ENCODE measurements at places on chromosomes 11 and 22.
A peak's percentile ranks its signal among the peaks of the same experiment; 100 is the strongest.

- no peak for DNase-seq
Measured at GRCh38 chr11:117146521-117146920, 2.4 kb downstream of the PAFAH1B2 start.

GRCh38 chr22:36668854-36669253 lies 34.7 kb downstream of the CACNG2 start:
- no peak for DNase-seq

GRCh38 chr22:46323162-46323561 lies 12.4 kb upstream of the TRMU start:
- DNase-seq = no peak

DNA sequence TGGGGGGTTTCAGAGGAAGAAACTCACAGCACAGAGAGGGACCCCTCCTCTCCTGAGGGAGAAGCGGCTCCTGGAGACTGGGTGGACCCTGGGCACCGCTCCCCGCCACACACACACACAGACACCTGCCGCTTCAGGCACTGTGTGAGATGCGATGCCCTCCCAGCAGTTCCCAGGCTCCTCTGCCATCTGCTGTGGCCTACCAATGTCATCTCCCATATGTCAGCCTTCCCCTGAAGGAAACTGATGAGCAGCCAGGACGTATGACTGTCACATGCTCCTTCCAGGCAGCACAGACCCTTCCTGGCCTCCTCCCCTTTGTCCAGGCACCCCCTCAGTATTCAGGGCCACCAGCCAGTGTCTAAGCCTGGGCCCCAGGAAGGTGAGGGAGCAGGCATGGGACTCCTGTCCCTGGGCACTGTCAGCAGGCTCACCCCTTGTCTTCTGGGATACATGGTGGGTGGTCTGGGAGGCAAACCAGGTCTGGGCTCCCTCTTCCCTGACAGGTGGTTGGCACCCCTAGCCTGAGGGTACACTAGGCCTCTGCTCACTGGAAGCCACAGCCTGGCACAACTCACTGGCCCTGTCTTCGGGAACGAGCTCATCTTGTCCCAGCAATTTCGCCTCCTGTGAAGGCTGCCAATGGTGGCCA lies 11.8 kb upstream of the BCR start:
- no peak for DNase-seq

- DNase-seq = no peak
Measured at GRCh38 chr11:61962213-61963015, 5.0 kb downstream of the FTH1 start.

DNA sequence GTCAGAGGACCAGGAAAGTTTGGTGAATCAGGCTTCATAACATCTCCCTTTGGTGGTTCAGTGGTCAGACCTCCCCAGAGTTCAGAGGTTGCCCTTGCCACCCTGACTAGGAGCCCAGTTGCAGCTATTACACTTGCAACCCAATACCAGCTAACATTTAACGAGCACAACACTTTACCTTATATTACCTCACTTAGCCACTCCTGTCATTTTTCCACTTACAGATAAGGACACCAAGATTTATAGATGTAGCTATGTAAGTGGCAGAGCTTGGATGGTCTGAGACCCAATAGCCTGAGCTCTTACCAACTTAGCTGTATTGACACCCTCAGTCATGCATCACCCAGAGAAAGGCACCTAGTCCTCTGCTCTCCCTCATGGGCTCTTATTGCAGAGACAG lies 234.7 kb downstream of the INSC start:
- DNase-seq = no peak

DNA sequence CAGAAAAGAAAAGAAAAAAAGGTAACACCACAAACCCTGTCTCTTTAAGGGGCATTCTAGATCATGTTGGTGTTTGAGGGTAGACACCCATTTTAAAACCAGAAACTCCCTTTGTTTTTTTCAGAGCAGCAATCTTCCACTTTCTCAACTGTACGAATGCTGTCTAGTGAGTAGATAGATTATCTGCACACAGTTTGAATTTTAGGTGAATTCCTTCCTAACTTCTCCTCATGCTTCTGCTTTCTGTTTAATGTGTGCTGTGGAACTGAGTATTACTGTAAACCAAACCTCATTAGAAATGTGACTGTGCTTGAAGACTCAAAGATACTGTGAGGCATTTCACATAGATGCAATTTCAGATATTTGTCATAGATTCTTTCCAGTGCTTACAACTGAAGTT lies 102.4 kb downstream of the PRMT3 start:
- no peak for DNase-seq

GRCh38 chr11:69497221-69497787 lies 15.8 kb downstream of the LINC01488 start:
- DNase-seq = peak; percentile 97

DNA sequence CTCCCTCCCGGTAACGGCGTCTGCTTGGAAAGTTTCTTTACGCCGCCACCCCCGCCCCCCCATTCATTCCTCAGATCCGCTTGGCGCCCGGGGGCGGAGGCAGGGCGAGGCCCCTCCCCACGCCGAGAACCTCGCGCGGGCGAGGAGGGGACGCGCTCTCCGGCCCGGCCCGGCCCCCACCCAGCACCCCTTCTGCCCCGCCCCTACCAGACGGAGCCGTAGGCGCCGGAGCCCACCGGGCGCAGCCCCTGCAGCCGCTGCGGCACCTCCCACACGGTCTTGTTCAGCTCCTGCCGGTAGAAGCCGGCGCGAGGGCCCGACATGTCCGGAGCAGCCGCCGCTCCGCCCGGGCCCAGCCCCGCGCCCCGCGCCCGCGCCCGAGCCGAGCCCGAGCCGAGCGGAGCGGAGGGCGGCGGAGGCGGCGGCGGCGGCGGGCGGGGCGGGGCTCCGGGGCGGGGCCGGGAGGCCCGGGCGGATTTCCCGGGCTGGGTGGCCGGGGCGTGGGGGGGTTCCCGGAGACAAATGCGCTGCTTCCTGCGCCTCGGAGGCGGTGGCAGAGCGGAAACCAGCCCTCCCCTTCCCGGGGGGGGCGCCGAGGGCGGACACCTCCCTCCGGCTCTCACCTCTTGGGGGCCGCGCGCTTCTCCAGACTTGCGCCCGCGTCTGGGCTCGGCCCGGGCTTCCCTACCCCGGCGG lies at the start of gene MAPK11:
Gene MAPK11 (minus strand): TSS at position 411 of the 696 bp plus-strand sequence. CDS start 88 bp downstream, at position 323.
- DNase-seq = peak; percentile 83

GRCh38 chr22:25368271-25368670 lies 148.8 kb downstream of the CRYBB2 start:
- peak; percentile 84 for DNase-seq

DNA sequence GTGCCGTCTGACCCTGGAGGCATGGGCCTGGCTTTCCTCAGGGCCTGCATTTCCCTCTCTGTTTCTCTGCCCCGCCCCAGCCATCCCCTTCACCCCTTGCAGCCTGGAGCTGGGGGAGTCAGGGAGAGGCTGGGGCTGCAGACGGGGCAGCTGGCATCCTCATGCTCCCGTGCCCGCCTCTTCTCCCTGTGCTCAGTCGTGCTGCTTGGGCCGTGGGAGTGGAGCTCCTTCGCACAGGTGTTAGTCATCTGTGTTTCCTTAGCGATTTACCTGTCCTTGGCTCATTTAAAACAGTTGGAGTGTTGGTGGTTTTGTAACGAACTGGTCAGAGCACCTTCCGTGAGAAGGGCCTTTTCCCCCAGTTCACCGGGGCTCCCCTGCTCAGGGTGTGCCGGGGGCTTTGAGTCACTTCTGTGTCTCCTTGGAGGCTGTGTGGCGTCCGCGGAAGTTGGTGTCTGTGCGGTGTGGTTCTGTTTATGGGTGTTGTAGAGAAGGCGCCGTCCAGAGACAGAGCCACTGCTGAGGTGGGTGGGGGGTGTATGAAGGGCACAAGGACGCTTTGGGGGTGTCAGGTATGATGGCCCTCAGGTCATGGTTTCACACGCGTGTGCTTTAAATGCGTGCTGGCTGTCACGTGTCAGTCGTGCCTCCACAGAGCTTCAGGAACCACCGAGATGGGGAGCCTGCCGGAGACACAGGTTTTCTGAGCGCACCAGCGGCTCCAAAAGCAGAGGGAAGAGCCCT lies 19.5 kb downstream of the BRSK2 start:
- no peak for DNase-seq

DNA sequence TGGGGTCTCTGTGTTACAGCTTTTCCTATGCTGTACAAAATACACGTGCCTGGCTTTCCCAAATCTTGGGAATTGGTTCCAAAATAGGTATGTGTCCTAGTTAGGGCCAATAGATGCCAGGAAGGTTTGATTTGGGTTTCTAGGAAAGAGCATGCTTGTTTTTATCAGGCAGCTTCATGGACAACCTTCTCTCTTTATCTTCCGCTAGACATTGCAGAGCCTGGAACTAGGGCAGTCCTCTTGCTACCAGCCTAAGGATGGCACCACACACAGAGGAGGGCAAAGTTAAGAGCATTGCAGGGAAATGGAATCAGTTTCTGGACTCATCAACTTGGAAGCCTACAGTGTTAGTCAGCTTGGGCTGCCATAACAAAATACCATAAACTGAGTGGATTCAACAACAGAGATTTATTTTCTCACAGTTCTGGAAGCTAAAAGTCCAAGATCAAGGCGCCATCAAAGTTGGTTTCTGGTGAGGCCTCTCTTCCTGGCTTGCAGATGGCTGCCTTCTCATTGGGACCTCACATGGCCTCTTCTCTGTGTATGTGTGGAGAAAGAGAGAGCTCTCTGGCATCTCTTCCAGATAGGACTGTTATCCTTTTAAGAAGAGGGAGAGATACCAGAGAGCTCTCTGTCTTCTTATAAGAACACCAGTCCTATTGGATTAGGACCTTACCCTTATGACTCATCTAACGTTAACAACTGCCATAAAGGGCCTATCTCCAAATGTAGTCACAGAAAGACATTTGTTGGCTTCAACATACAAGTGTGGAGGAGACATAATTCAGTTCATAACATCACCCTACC lies 27.3 kb upstream of the CREB3L1 start:
- peak; percentile 22 for DNase-seq

- DNase-seq = peak; percentile 10
Measured at GRCh38 chr22:24247011-24247507, 2.2 kb upstream of the GGT5 start.

GRCh38 chr11:127648583-127648982 lies 648.0 kb upstream of the KIRREL3 start:
- no peak for DNase-seq

GRCh38 chr11:118283756-118284350 lies 19.8 kb upstream of the MPZL2 start:
- DNase-seq = no peak
